ENCODE measurements at places on chromosomes 7 and 10. TPM values are rescaled to one million over a fixed set of nuclear protein-coding genes. Genes with fewer than 3 reads are reported as not detected.

AKR1E2 gene
- 15.5 TPM for total RNA-seq

PPP1R3C gene
- 14.4 TPM for total RNA-seq

POU6F2 gene
- total RNA-seq = under 0.01 TPM

RBP4 gene
- 111 TPM for total RNA-seq

FAM237B gene
- not detected for total RNA-seq

CYP3A5 gene
- 25.9 TPM for total RNA-seq

SFTPA2 gene
- total RNA-seq = 0.98 TPM

GLI3 gene
- 22.6 TPM for total RNA-seq

STRIP2 gene
- under 0.01 TPM for total RNA-seq

SEPHS1 gene
- 33.9 TPM for total RNA-seq

MSMB gene
- total RNA-seq = 4.0 TPM

GALNT11 gene
- total RNA-seq = 65.7 TPM

CFAP46 gene
- 0.16 TPM for total RNA-seq

DNA sequence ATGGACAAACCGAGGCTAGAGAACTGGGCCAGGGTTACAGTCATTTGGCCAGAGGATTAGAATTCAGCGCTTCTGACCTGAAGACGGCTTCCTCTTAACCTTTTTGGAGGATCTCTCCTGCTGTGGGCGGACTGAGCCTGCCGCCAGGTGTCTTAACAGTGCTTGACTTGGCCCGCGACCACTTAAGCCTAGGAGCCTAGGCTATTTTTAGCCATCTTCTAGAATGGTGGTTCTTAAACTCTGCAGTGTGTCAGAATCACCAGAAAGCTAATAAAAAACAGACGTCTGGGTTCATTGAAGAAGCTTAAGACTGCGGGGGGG is 722 bp downstream of the MDH2 start:
- peaks cover 7% of the 10 kb centered on the region for H3K4me1 ChIP-seq
- H3K4me3 ChIP-seq = peak overlapping the region; percentile 89
- peak overlapping the region; percentile 95 for H3K27ac ChIP-seq
- H3K36me3 ChIP-seq = no peaks in the 10 kb centered on the region
- no peaks in the 10 kb centered on the region for H3K27me3 ChIP-seq

DNA sequence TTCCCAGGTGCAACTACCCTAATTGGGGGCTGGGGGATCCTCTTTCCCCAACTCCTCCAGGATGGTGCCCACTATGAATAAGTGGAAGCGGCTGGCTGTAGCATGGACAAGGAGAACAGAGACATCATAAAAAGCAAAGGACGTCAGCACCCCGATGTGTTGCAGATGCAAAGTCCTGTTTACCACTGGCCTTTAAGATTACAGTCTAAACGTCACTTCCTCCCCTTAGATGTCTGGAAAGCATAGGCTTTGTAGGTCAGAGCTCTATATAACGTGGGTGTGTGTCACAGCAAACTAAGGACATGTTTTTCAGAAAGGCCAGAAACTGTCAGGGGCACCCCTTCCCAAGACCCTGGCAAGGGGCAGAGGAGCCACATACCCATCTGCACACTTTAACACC is 7.9 kb downstream of the COBL start:
- H3K27me3 ChIP-seq = no peaks in the 10 kb centered on the region
- H3K36me3 ChIP-seq = no peaks in the 10 kb centered on the region
- no peak overlapping the region for H3K27ac ChIP-seq
- no peak for DNase-seq
- H3K4me3 ChIP-seq = no peak overlapping the region

DNA sequence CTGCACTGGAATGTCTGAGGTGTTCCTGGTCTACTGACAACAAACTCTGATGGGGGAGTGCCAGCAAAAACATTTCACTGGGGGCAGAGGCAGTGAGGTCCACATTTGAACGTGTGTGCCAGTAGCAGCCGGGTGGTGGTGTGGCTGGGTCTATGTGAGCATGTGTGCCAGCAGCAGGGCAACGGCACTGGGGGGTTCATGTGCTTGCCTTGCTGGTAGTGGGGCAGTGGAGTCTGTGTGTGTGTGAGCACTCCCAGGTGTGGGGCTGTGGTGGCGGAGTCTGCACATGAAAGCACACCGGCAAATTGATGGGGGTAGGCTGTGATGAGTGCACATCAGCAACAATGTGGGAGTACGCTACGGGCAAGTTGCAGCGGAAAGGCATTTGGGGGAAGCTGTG is 49.4 kb upstream of the SORCS1 start:
- H3K4me1 ChIP-seq = no peaks in the 10 kb centered on the region
- no peaks in the 10 kb centered on the region for H3K36me3 ChIP-seq
- DNase-seq = no peak
- no peak overlapping the region for H3K27ac ChIP-seq
- H3K4me3 ChIP-seq = no peak overlapping the region

DNA sequence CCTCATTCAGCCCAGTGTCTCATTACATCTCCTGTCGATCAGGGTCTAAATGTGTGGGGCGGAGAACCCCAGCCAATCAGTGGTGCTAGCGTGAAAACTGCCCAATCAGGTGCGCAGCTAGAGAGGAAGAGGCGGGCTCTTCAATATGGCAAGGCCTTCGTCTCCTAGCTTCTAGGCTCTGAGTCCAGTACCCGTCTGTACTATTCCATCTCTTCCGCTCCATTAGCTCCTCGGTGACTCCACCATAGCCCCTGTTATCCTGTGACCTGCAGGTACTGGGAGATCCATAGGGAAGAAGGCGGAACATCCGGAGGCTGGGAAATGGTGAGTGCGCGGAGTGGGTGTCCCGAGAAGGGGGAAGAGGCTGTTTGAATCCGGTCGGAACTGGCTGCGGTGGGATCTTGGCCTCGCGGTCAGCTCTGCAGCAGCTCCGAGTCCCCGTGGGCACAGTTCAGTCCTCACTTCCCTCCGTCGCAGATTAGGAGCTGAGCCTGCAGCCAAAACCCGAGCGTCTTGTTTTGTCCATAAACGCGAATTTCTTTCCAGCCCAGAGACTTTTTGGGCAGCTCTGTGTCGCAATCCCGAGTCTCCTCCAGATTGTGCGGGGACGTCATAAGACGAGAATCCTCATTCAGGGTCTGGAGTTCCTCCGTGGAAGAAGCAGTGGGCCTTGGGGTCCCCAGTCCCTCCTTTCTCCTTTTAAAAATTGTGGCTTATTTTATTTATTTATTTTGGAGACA is at the start of gene ZNF727:
Gene ZNF727, plus strand, starts transcription at position 134 of the 740 bp plus-strand sequence. Its CDS starts 188 bp downstream, at position 322.
- peak within 1 kb of the TSS; percentile 61 for H3K4me3 ChIP-seq
- H3K27ac ChIP-seq = peak within 1 kb of the TSS; percentile 86
- no peaks in the 10 kb centered on the region for H3K36me3 ChIP-seq
- H3K27me3 ChIP-seq = no peaks in the 10 kb centered on the region
- peak; percentile 81 for DNase-seq
- peaks cover 6% of the 10 kb centered on the region for H3K4me1 ChIP-seq

DNA sequence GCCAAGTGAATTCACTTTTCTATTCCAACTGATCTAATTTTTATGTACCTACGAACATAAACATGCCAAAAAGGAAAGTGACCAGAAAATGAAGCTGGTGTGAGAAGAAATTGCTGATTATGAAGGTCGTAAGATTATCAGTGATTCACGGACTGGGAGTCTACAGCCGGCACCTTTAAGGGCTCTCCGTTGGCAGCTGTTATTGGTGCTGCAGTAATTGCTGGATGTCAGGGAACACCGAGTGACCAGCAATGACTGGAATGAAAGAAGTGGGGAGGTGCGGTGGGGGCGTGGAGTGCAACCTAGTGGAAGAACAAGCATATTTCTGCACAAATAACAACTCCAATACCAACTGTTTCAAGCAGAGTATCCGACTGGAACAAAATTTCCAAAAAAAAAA is 109.8 kb upstream of the TARP start:
- no peaks in the 10 kb centered on the region for H3K27me3 ChIP-seq
- DNase-seq = no peak
- H3K27ac ChIP-seq = no peak overlapping the region
- H3K36me3 ChIP-seq = no peaks in the 10 kb centered on the region

GRCh38 chr7:2830609-2831376 is 13.3 kb downstream of the GNA12 start:
- H3K4me3 ChIP-seq = no peak overlapping the region
- H3K4me1 ChIP-seq = no peaks in the 10 kb centered on the region
- no peaks in the 10 kb centered on the region for H3K27me3 ChIP-seq

DNA sequence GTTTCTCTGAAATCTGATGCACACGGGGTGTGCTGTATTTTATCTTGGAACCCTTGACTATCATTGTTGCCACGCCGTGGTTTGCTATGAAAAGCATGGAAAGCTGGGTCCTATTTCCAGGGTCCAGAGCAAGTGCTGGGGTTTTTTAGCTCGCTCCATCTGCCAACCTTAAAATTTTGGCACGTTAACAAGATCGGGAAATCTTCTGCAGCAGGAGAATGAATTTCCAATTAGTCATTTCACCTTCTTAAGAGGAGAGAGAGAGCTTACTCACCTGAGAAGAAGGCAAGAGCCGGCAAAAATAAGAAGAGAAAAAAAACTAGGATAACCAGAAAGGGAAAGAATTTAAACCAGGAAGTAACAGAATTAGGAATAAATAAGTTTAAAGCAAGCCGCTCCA is 223.6 kb upstream of the CELF2 start:
- H3K36me3 ChIP-seq = no peaks in the 10 kb centered on the region
- no peak for DNase-seq
- H3K27me3 ChIP-seq = no peaks in the 10 kb centered on the region
- H3K27ac ChIP-seq = no peak overlapping the region
- H3K4me1 ChIP-seq = peaks cover 5% of the 10 kb centered on the region
- no peak overlapping the region for H3K4me3 ChIP-seq

DNA sequence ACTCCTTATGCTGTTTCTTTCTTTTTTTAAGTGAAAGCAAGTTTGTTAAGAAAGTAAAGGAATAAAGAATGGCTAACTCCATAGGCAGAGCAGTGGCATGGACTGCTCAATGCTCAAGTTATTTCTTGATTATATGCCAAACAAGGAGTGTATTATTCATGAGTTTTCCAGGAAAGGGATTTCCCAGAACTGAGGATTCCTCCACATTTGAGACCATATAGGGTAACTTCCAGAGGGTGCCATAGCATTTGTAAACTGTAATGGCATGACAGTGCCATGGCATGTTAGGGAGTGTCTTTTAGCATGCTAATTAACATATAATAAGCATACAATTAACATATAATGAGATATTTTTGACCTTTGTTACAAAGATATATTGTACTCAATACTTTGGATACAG is 1034.5 kb upstream of the PHF14 start:
- no peak overlapping the region for H3K27ac ChIP-seq
- H3K4me1 ChIP-seq = no peaks in the 10 kb centered on the region
- no peaks in the 10 kb centered on the region for H3K36me3 ChIP-seq
- H3K27me3 ChIP-seq = no peaks in the 10 kb centered on the region
- H3K4me3 ChIP-seq = no peak overlapping the region
- no peak for DNase-seq

DNA sequence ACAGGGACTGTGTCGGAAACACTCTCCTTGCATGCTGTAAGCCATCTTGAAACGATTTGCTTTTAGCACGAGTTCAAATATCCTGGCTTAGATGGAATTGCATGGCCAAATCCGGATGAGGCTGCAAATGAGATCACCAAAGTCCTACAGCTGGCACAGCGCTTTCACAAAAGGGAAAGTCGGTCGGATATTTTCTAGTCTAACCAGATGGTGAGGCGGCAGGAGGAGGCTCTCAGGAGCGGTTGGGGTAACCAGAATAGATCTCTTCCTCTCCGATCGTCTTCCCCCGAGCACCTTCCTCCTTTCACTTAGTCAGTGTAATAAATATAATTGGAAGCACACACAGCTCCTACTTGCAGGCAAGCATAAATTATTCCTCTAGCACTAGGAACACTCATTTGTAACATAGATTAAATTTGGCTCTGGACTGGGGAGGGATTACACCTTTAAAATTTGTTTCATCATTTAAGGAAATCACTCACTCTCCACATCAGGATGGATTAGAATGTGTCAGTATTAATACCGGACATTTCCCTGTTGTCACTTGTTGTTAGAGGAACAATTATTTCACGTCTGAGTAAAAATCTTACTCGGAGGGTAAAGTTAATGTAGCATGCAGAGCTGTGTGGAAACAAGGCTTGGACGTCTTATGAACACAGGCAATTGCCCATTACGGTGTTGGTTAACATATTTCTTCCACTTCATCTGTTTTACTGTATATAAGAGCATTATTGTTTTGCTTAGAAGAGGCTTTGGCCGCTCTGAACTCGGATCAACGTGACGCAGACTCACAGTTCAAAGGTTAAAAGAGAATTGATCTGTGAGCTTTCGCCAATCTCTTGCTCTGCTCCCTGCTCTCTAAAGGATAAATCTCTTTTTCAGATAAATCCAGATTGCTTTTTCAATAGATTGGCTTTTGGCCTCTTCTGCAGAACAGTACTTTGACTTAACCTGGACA is 857.9 kb downstream of the TYW1 start:
- H3K4me3 ChIP-seq = peak overlapping the region; percentile 44
- H3K27me3 ChIP-seq = no peaks in the 10 kb centered on the region
- no peak overlapping the region for H3K27ac ChIP-seq
- no peak for DNase-seq

GRCh38 chr7:44383566-44383965 is 58.2 kb upstream of the CAMK2B start:
- H3K36me3 ChIP-seq = peaks cover 14% of the 10 kb centered on the region
- H3K4me3 ChIP-seq = no peak overlapping the region
- no peak overlapping the region for H3K27ac ChIP-seq
- no peaks in the 10 kb centered on the region for H3K4me1 ChIP-seq

- H3K36me3 ChIP-seq = no peaks in the 10 kb centered on the region
- no peaks in the 10 kb centered on the region for H3K27me3 ChIP-seq
- no peak overlapping the region for H3K27ac ChIP-seq
- no peaks in the 10 kb centered on the region for H3K4me1 ChIP-seq
Observed at GRCh38 chr7:112122144-112122543, 84.1 kb downstream of the DOCK4 start.

- no peaks in the 10 kb centered on the region for H3K4me1 ChIP-seq
- no peak overlapping the region for H3K4me3 ChIP-seq
- H3K36me3 ChIP-seq = no peaks in the 10 kb centered on the region
- H3K27me3 ChIP-seq = no peaks in the 10 kb centered on the region
- DNase-seq = no peak
- no peak overlapping the region for H3K27ac ChIP-seq
Observed at GRCh38 chr7:48249166-48249565, 77.9 kb downstream of the ABCA13 start.

DNA sequence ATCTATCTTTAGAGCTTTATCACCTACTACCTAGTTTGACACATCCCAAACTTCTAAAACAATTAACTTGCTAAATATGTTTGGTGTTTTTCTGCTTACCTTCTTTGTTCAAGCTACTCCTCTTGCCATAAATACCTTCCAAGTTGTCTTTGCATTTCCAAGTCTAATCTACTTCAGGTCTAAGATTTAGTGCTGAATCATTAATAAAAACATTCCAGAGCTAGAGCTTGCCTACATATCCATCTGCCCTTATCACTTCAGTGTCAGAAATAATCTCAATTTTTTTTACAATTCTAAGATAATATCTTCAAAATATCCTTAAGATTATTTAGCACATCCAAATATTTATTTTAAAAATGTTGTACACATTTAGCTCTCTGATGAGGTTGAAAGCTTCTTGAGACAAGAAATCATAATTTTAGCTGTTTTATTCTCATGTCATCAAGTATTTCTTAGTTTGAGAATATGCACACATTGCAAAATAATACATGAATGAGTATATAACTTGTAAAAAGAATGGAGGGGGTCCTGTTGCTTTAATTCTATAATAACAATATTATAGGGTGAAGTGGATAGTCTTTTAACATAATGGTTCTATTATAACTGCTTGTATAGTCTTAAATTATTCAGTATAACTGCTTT is 466.3 kb downstream of the SEMA3D start:
- H3K4me3 ChIP-seq = no peak overlapping the region
- H3K4me1 ChIP-seq = no peaks in the 10 kb centered on the region
- H3K36me3 ChIP-seq = no peaks in the 10 kb centered on the region
- no peaks in the 10 kb centered on the region for H3K27me3 ChIP-seq

GRCh38 chr10:124318076-124318475 is 100.6 kb downstream of the OAT start:
- H3K4me3 ChIP-seq = no peak overlapping the region
- no peak overlapping the region for H3K27ac ChIP-seq

- H3K27ac ChIP-seq = no peak overlapping the region
- no peak overlapping the region for H3K4me3 ChIP-seq
- no peak for DNase-seq
- H3K27me3 ChIP-seq = no peaks in the 10 kb centered on the region
Observed at GRCh38 chr7:26930201-26930600, 65.8 kb upstream of the SKAP2 start.
